Cerebellar nuclear complex (tissue), 1 donor: ENCODE measurements at places on chromosomes 16 and 17.

DNA sequence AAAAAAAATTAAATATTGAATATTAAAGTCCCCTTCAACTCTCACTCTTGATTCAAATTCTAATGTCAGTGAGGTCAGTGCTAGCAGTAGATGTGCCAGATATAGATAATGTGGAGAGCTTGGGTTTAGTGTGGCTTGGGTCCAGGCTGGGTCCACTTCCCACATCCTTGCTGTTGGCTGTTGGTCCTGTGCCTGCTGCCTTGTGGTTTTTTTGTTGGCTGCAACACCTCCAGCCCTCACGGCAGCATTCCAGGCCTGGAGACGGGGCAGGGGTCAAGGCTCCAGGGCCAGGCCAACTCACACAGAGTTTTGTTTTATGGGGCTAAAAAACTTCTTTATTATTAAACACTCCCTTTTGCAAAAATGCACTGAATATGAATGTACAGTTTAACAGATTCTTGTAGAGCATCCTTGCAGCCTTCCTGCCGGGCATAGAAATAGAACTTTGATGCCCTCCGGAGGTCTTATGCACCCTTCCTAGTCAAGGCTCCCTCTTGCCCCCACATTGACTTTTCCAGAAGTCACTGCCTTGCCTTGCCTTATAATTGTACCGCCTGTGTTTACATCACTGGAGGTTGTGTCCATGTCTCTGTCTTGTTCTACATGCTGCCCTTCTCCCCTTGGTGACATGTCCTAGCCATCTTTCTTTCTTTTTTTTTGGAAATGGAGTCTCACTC lies 25.5 kb upstream of the MYO15B start:
- DNase-seq: no peak

GRCh38 chr17:6435051-6435450 lies at the start of gene AIPL1:
TSS of gene AIPL1 (minus strand) at chr17:6435121. CDS start at chr17:6435104, 17 bp downstream.
- DNase-seq: no peak

DNA sequence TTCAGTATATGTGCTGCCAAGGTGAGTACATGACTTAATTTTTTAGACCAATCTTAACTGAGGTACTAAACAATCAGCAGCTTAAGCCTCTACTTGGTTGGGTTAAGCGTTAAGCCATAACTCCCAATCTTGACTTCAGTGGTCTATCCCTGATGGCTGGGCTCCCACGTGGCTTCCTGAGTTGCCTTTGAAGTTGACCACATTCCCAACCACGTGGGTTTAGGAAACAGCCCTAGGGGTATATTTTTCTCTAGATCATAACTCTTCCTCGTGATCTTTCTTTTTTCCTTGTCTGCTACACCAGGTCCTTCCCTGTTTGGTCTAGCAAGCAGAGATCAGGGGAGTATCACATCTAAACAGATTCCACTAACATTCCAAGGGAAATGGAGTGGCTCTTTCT lies 20.1 kb upstream of the PIRT start:
- no peak for DNase-seq

GRCh38 chr17:40419559-40420331 lies 2.0 kb upstream of the TOP2A start:
- no peak for DNase-seq

GRCh38 chr17:74192950-74193781 lies 10.3 kb upstream of the RPL38 start:
- DNase-seq: no peak

DNA sequence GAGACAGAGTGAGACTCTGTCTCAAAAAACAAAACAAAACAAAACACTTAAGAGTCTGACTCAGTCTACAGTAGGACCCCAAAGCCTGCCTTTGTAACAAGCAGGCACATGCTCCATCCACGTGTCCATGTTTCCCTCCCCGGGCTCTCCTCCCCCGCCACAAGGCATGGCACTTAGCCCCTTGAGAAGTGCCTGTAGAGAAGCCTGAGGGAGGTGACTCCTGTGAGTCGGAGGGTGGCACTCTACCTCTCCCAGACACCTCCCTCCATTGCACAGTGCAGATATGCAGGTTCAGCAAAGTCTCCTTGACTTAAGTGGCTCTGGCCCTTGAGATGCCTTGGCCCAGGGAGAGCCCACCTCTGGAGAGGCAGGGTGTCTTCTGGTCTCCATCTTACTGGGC lies 6.8 kb downstream of the FHOD1 start:
- DNase-seq: no peak

DNA sequence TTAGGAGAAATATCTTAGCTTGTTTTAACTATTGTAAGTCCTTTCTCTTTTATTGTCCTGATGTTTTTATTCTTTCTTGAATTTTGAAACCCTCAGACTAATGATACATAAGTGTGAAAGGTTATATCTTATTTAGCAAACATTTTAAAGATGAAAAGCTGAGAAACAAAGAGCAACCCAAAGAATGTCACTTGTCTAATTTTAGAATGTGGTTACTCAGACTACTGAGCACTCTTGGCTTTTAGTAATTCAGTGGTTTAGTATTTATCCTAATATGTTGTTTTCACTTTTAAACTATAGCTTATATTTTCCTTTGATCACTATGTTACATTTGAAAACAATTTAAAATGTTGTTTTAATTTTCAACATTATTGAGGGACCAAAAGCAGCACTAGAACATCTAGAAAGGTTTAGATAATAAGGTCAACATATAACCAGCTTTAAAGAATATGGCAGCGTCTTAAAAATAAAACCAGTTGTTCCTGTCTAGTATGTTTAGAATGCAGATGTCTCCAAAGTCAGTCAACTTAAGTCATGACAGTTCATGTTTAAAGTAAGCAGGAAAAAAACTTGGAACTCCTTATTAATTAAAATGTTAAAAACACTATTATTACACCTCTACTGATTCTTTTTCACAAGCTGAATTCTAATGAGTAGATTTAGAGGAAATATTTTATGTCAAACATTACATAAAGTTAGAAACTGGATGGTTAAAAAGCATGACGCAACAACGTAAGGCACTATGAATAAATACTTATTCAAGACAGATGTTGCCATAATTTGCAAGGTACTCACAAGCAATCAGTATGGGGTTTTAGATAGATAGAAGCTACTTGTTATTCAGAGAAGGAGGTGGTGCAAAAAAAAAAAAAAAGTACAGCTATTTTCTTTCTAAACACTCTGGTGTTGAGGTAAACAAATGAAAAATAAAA lies 2.4 kb downstream of the MBTD1 start:
- no peak for DNase-seq

- DNase-seq: no peak
Measured at GRCh38 chr17:16262201-16262600, 45.2 kb downstream of the PIGL start.

GRCh38 chr17:62611292-62611691 lies 16.2 kb upstream of the MRC2 start:
- no peak for DNase-seq

DNA sequence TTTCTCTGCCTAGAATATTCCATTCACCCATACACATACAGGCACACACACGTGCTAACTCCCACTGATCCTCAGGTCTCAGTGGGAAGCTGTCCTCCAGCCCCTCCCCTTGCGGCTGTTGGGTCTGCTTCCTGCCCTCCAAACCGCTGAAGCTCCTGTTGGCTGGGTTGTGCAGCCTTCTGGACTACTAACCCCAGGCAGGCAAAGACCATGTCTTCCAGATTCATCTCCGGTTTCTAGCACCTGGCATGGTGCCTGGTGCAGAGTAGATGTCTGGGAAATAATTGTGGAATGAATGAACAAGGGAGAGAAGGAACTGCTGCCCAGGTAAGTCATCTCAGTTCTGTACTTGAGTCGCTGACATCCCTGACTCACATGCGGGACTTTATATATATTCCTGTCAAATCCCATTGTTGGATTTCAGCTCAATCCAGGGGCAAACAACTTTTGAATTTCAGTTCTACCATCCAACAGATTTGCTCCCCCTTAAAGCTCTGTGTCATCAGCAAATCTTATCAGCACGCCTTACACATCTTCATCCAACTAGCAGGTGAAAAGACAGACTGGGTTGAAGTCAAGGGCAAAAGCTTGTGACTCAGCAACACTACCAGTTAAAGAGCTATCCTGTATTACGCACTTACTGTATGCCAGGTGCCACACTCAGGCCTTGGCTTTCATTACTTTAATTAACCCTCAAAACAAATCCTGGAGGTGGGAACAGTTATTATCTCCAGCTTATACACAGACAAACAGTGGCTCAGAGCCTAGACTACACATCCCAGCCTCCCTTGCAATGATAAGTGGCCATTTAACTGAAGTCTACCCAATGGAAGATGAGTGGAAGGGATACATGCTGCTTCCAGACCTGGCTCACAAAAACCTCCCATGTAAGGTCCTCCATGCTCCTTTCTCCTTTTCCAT lies 51.1 kb downstream of the SRCIN1 start:
- DNase-seq: peak; percentile 61

DNA sequence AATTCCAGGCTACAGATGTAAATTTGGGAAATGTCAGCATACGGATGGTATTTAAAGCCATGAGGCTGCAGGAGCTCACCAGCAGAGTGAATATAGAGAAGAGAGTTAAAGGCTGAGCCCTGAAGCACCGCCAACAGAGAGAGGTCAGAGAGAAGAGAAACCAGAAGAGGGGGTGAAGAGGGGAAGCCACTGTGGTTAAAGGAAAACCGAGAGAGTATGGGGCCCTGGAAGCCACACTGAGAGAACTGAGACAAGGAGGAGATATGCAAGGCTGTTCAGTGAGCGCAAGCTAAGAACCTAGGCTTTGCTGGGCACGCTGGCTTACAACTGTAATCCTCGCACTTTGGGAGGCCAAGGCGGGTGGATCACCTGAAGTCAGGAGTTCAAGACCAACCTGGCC lies 24.6 kb downstream of the COPRS start:
- DNase-seq: no peak

DNA sequence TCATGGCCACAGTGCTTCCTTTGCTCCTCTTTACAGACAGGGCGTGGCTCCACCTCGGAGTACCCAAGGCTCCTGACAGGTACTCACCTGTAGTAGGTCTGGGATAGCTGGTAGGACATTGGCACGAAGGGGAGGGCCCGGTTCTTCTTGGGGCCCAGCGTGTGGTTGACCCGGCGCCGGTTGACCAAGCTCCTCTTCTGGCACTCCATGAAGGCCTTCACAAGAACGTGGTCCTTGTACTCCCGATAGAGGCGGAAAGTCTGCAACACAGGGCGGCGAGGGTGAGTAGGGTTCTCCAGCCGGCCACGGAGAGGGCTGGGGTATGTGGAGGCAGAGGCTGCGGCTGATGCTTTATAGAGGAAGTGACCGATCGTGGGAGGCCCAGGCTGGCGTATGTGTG lies 69.7 kb downstream of the IL21R start:
- no peak for DNase-seq

DNA sequence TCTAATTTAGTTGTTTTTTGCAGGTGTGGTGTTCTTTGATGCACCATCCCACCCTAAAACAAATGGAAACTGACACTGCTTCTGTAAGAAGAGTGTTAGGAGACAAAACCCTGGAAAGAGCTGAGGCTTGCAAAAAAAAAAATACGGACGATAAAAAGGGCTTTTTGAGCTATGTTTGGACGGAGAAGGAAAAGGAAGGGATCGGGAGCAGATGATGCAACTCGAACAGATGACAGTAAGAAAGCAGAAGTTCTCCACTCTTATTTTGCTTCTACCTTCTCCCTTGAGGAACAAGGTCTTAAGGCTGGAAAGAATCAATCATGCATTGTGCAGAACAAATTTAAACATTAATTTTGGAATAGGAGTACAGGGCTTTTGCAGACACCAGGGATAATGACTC lies 136.7 kb downstream of the MAF start:
- no peak for DNase-seq

DNA sequence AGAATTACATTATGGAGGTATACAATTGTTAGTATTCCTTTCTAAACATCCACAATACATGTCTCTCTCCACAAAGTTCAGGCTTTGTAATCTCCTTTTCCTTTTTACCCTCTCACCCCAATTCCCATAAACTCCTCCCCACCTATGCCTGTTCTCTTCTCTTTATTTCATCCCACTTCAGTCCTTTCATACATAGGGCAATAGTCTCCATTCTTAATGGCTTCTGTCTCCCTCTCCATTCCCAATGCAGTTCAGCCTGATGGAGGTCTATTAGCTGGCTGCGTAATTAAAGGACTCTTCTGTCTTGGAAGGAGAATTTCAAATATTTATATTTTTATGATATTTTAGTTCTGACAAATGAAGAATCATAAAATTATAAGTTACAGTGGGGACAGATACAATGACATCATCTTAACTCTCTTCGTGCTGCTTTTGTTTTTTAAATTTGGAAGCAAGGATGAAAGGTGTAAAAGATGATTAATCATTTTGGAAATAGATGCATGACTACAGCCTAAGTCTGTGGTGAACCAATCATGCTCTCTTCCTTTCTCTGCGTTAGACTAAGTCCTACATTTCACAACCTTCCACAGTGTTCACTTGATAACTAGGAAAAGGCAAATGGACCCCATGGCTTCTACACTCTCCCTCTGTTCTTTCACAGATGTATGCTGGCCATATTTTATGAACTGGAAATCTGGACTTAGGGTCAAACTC lies 11.2 kb upstream of the FAM20A start:
- no peak for DNase-seq

DNA sequence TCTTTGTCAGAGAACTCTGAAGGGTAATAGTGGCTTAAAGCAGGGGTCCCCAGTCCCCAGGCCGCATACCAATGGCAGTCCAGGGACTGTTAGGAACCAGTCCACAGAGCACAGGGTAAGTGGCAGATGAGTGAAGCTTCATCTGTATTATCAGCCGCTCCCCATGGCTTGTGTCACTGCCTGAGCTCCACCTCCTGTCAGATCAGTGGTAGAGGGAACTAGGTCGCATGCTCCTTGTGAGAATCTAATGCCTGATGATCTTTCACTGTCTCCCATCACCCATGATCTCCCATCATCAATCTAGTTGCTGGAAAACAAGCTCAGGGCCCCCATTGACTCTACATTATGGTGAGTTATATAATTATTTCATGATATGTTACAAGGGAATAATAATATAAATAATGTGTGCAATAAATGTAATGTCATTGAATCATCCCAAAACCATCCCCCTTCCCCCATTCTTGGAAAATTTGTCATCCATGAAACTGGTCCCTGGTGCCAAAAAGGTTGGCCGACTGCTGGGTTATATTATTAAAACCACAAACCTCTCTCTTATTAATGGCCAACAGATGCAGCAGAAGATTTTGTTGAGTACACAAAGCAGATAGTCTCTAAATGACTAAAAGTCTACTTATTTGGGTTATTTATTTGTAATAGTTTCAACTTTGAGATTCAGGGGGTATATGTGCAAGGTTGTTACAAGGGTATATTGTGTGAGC lies 782.7 kb downstream of the CDH11 start:
- no peak for DNase-seq

GRCh38 chr17:27457360-27457715 lies 1.1 kb downstream of the KSR1 start:
- no peak for DNase-seq

DNA sequence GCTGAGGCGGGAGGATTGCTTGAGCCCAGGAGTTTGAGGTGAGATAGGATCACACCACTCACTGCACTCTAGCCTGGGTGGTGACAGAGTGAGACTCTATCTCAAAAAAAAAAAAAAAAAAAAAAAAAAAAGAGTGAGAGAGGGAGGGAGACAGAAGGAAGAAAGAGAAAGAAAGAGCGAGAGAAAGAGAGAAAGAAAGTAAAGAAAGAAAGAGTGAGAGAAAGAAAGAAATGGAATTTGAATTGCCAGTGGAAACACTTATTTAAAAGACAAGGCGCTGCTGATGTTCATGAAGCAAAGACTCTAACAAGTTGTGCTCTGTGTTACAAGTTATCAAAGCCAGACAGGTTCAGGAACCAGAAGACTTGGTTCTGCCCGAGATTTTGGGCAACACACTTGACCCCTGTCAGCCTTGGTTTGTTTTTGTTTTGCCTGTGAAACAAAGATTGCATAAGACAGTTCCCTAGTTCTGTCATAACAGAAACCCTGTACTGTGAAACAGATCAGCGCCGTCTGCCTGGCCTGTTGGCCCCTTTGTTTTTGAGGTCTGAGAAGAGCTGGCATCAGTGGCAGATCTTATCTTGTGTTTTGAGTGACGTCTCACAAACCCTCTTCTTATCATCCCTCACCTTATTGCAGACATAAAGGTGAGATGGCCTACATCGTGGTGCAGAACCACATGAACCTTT lies 55.4 kb upstream of the ENDOV start:
- no peak for DNase-seq
